ENCODE measurements at places on chromosomes 2 and 18.

- no peak for DNase-seq
Observed at GRCh38 chr18:50749945-50750344, 69.9 kb downstream of the MRO start.

GRCh38 chr2:160054984-160055725 lies 7.3 kb downstream of the PLA2R1 start:
- DNase-seq = no peak

DNA sequence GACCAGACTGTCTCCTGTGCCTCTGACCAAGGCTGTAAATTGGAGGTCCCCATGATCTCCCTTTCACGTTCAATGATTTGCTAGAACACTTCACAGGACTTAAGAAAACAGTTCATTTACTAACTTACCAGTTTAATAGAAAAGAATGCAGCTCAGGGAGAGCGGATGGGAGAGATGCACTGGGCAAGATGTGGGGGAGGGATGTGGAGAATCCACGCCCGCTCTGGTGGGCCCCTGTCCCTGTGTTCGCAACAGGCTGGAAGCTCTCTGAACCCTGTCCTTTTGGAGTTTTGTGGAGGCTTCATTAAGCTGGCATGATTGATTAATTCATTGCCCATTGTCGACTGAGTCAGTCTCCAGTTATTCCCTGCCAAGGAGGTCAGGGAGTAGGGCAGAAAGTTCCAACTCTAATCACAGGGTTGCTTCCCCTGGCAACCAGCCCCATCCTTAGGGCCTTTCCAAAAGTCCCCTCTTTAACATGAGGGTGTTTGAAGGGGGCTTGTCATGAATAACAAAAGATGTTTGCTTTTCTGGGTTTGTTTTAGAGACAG lies 257.1 kb downstream of the ACKR3 start:
- DNase-seq = no peak

DNA sequence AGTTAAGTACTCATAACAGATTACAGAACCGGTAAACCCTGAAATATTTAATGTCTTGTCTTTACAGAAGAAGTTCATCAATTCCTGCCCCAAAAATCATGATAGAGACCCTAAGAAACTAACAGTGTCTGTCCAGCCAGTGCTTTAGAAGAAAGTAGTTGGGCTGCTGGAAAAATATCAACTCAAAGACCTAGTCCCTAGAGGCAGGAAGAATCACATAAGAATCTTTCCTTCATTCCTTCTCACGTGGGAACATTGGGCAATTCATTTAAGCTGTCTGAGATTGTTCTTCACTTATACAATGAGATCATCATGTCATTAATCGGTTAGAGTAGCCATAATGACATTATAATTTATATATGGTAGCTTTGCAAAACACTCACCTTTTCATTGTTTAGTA lies 156.4 kb downstream of the CCBE1 start:
- no peak for DNase-seq

DNA sequence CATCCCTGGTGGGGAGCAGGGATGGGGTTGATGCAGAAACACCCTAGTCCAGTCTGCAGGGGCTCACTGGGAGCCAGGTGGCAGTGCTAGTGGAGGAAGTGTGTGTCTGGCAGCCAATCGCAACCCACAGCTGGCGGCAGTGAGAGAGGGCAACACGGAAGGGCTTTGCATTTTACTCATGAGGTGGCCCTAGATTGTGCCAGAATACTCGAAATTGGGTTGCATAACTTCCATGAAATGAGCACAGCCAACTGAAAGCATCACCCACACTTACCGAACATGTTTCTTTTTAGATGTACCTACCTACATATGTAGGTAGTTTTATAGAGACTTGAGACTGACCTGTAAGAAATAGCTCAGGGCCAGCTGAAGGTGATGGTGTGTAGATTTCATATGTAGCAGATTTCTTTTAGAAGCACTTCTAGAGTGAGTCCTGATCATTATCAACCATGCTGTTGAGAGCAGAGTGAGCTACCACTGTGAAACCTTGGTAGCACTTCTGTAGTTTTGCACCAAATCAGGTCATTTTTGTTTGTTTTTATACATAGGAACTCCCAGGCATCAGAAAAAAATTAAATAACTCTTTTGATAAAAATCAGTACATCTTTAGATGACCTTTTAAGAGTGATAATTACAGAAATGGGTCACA lies 13.0 kb downstream of the IL18R1 start:
- DNase-seq = no peak

GRCh38 chr2:6288791-6289190 lies 576.9 kb downstream of the CMPK2 start:
- no peak for DNase-seq

GRCh38 chr2:27400348-27401135 lies 8.8 kb downstream of the PPM1G start:
- DNase-seq = no peak

DNA sequence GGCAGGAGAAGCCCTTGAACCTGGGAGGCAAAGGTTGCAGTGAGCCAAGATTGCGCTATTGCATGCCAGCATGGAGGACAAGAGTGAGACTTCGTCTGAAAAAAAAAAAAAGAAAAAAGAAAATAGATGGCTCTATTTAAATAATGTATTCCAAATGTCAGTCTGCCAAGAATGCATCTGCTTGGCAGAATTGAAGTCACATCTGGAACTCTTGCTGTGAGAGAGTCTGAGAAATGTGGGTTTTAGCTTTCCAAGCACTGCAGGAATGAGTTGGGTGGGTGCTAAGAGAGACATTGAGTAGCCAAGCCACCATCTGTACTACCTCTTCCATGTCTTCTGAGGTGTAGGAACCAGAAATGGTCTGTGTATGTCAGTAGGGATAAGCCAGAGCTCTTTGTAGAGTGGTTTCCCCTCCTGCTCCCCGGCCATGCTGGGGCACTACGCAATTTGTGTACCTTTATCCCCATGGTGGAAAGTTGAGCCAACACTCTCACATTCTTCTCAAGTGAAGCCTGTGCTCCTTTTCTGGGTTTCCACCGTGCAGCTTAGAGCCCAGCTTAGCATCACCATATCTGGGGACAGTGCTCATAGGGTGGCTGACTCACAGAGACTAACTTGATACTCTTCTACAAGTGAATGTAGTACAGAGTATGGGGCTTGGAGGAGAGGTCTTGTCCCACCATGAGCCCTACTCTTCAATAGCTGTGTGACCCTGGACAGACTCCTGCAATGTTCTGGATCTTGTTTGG lies 25.3 kb downstream of the IL1F10 start:
- DNase-seq = no peak

Data from NCI-H1092 (cell line).